Stimulated activated CD4-positive, alpha-beta T cell treated with anti-CD3 and anti-CD28 coated beads, Interleukin-15, amount 100 ng/mL, for 1 hour (primary cell): ENCODE measurements at places on chromosomes 13 and 19.

- peak; percentile 69 for DNase-seq
Observed at GRCh38 chr19:18251587-18252369, 22.5 kb downstream of the IQCN start.

DNA sequence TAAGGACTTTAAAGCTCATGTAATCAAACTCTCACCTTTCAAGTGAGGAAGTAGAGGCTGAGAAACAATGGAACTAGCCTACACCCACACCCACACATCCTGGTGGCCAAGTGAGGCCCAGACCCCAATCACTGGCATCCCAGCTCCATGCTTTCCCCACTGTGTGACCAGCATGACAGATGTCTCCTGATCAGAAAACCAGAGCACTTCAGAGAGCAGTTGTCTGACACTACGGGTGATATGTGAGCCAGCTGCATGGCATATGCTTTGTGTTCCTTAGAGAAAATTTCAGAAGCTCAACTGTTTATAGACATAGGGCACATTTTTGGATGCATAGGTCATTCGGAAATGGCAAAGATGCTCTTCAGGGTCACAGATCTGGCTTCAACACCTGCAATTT, 315.2 kb downstream of the NDFIP2 start:
- no peak for DNase-seq

DNA sequence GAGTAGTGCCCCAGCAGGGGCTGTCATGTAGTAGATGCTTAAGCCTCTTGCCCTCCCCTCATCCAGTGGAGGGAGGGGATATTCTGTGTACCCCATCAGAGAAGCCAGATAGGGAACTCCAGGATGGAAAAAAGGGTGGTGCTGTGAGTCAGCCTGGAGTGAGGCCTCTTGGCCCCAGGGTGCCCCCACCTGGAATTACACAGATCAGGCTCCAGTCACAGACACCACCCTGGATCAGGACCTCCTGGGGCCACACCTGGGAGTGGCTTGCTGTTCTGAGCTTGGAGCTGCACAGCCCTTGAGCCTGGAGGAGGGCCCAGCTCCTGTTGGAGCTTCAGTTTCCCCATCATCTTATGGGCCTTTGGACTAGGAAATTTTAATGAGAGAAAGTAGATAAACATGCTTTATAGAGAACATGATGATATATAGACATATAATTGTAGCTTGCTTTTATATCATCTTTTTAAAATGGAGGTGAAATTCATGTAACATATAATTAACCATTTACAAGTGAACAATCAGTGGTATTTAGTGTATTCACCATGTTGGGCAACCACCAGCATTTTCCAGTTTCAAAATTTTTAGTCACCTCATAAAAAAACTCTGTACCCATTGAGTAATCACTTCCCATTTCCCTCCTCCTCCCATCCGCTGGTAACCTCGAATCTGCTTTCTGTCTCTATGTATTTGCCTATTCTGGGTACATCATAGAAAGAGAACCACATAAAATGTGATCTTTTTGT, 24.6 kb downstream of the CYP4F22 start:
- no peak for DNase-seq

DNA sequence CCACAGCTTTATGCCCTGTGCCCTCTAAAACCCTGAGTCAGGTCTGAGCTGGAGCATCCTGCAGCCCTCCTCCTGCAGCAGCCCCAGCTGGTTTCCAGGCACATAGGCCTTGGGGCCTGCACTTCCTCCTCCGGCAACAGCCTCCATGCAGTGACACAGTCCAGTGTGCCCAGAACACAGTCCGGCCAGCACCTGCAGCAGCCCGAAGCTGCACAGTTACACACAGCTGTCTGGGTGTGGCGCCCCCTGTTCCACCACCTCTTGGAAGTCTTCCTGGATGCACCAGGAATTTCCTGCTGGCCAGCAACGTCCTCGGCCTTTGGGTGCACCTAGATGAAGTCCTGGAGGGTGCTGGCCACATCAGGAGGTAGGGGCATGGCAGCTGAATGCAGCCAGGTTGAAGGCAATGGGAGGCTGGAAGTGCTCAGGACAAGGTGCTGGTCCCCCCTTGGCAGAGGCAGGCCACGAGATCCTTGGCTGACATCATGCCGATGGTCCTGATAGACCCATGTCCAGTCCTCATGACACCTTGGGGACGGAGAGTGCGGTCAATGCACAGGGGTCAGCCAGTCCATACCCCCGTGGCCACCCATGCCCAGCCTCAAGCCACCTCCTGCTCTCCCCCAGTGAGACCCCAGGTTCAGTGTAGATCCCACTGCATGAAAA, 27.1 kb upstream of the PARP4 start:
- DNase-seq = no peak

GRCh38 chr19:56156768-56157167, 15.7 kb downstream of the ZNF444 start:
- no peak for DNase-seq

GRCh38 chr13:40420160-40420740, 246.2 kb downstream of the FOXO1 start:
- DNase-seq = no peak

DNA sequence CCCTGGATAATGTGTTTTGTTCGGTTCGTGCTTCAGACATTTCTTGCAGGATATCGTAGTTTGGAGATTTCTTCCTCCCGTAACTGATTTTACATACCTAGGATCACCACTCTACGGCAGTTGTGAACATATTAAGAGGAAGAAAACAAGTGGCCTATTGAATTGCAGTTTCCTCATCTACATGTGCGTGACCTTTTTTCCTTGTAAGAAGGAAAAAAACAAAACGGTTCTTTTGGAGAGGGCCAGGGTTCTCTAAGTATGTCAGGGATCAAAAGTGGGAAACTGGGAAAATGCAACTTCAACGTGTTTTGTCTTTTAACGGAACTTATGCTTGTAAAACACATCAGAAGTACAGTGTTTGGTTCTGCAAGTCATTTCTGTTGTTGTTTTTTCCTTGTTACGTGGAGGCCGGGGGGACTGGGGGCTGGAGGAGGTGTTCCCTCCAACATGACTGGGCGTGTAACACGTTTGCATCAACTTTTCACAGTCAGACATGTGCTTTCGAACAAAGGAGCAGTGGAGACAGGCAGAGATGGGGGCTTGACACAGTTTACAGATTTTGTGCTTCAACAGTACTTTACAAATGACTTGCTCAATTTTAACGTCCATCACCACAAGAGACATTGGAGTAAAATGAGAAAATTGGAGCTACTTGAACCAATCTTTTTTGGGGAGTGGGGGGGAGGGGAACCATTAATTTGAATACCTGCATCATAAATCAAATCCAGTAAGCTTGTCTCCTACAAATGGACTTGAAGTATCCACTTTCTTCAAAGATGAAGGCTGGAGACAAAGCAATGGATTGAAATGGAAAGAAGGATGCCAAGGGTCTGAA, 3.8 kb downstream of the ZC3H4 start:
- DNase-seq = no peak

GRCh38 chr19:42076380-42076944, 496 bp downstream of the ZNF574 start:
- peak; percentile 22 for DNase-seq

DNA sequence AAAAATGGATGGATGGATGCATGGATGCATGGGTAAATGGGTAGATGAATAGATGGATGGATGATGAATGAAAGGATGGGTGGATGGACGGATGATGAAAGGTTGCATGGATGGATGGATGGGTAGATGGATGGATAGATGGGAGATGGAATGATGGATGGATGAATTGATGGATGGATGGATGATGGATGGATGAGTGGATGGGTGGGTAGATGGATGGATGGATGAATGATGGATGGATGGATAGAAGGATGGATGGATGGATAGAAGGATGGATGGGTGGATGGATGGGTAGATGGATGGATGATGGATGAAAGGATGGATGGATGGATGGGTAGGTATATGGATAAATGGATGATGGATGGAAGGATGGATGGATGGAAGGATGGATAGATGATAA, 115.1 kb upstream of the LSM14A start:
- no peak for DNase-seq

DNA sequence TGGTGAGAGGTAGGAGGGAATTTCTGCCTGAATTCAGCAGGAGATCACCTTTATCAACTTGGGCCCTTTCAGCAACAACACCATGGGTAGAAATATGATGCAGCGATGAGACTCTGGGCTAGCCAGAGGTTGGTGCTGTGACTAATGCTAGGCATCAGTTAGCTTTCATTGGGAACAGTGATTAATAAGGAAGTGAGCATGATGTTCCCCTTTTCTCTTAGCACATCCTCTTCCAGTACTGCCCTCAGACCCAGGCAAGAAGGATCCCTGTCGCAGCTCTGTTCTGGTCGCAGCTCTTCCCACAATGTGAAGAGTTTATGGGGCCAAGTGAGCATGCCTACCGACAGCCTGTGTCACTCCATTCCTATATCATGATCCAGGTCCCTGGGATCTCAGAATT, 100.5 kb downstream of the FLT1 start:
- no peak for DNase-seq

- DNase-seq = no peak
Observed at GRCh38 chr13:85879014-85879413, 79.8 kb upstream of the SLITRK6 start.
